Lung (tissue), 17 donors: ENCODE measurements at places on chromosomes 7 and 10.

DNA sequence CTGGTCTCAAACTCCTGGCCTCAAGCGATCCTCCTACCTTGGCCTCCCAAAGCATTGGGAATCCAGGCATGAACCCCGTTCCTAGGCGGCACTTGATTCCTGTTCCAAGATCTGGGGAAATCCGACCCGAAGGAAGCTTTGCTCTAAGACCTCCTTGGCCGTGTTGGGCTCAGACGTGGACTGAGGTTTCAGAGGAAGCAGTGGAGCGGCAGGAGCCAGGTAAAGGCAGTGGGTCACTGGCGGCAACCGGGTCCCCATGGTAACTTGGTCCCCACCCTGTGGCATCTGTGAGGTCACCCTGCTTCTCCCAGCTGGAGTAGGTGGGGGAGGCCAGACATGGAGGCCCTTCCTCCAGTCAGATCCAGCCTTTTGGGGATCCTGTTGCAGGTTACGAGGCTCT lies at the start of gene TMEM270:
Gene TMEM270 (plus strand): TSS at position 301 of the 400 bp plus-strand sequence. CDS start 36 bp downstream, at position 337.
- no peak within 1 kb of the TSS for H3K27ac ChIP-seq
- H3K4me1 ChIP-seq, result no peaks in the 10 kb centered on the region
- no peak within 1 kb of the TSS for H3K4me3 ChIP-seq
- H3K36me3 ChIP-seq, result no peaks in the 10 kb centered on the region
- DNase-seq, result no peak

GRCh38 chr10:113278221-113278620 lies 274.6 kb upstream of the HABP2 start:
- DNase-seq, result no peak
- H3K27ac ChIP-seq, result no peak overlapping the region
- no peaks in the 10 kb centered on the region for H3K27me3 ChIP-seq
- no peak overlapping the region for H3K4me3 ChIP-seq
- H3K36me3 ChIP-seq, result no peaks in the 10 kb centered on the region
- peaks cover 13% of the 10 kb centered on the region for H3K4me1 ChIP-seq

- H3K27me3 ChIP-seq, result no peaks in the 10 kb centered on the region
- H3K4me1 ChIP-seq, result peaks cover under 1% of the 10 kb centered on the region
- H3K4me3 ChIP-seq, result no peak overlapping the region
- H3K36me3 ChIP-seq, result no peaks in the 10 kb centered on the region
- no peak for DNase-seq
Measured at GRCh38 chr10:23075672-23076071, 19.7 kb upstream of the MSRB2 start.

DNA sequence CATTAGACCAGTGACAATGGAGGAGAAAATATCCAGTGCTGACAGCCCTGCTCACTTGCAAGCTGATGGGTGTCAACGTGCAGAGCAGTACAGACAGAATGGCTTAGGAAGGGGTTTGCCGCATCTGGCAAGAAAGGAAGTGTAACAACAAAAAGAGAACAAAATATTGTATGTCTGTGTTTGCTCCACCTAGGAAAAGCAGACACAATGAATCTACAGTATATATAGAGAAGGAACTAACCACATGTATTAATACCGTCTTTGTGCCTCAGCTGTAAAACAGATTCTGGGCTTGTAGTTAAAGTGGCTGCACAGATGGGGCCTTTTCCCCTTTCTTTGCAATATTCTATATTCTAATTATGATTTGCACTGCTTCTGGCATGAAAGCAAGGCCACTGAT lies 281.1 kb upstream of the MEOX2 start:
- no peaks in the 10 kb centered on the region for H3K36me3 ChIP-seq
- no peak for DNase-seq
- H3K27me3 ChIP-seq, result no peaks in the 10 kb centered on the region

DNA sequence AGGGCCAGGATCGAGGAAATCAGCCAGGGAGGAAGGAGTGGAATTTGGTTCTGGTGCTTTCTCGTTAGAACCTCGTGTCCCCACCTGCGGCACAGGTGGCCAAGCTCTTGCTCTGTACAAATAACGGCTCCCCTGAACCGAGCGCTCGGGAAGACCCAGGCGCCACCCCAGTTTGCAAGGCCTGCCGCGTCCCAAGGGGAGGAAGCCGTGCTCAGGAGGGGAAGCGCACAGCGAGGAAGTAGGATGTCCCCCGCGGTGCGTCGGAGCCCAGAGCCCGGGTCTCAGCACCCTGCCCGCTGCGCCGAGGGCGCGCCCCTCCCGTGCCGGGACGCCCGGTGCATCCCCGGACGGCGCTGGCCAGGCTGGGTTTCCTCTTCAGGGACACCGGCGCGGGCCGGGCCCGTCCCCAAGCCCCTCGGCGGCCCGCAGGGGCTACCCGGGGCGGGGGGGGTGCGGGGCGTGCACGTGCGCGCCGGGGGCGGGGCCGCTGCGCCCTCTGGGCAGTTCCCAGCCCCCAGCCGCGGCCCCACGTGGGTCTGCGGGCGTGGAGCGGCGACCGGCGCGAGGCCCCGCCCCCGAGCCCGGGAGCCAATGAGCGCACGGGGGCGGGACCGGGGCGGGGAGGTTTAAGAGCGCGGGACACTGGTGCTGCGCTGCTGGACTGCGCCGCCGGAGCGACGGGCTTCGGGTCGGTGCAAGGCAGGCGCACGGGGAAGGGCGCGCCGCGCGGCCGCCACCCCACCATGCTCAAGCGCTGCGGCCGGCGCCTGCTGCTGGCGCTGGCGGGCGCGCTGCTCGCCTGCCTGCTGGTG lies at the start of gene LFNG:
Gene LFNG (plus strand): TSS at position 656 of the 812 bp plus-strand sequence. CDS start 88 bp downstream, at position 744.
- H3K36me3 ChIP-seq, result no peaks in the 10 kb centered on the region
- DNase-seq, result peak; percentile 86
- no peak within 1 kb of the TSS for H3K27ac ChIP-seq
- peak within 1 kb of the TSS; percentile 52 for H3K4me3 ChIP-seq

- no peaks in the 10 kb centered on the region for H3K27me3 ChIP-seq
- H3K27ac ChIP-seq, result peak overlapping the region; percentile 92
- no peaks in the 10 kb centered on the region for H3K36me3 ChIP-seq
- peak overlapping the region; percentile 57 for H3K4me3 ChIP-seq
- H3K4me1 ChIP-seq, result no peaks in the 10 kb centered on the region
Measured at GRCh38 chr7:135147341-135147898, 452 bp upstream of the TMEM140 start.

DNA sequence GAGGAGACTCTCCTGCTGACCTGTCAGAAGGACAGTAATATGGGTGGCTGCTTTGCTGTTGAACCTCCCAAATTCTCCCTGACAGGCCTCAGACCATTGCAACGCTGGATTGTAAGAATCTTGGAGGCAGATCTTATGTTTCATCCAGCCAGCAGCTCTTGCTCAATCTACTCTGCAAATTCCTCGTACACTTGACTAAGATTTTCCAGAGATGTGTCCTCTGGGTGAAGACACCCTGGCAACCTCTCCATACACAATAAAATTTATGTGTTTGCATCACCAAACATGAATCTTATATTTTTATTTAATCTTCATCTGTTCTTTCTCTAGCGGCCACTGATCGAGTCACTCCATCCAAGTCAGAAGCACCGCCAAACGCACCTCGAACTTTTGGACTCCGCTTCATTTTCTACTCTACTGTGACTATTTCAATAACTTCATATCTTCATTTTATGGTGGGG lies 623.1 kb downstream of the ACTR3B start:
- no peaks in the 10 kb centered on the region for H3K36me3 ChIP-seq
- no peaks in the 10 kb centered on the region for H3K4me1 ChIP-seq
- no peaks in the 10 kb centered on the region for H3K27me3 ChIP-seq
- H3K27ac ChIP-seq, result no peak overlapping the region

DNA sequence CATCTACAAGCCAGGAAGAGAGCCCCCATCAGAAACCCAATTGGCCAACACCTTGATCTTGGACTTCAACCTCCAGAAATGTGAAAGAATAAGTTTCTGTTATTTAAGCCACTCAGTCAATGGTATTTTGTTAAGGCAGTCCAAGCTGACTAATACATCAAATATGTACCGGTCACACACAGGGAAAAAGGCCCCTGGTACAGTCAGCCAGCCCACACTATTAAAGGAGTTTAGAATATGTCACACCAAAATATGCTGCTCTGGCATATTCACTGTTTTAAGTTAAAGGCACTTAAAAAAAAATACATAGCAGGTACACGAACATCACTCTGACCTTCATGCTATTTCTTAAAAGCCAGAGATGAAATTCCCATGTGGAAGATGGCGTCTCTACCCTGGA lies 15.2 kb upstream of the CDCA7L start:
- DNase-seq, result no peak
- H3K27ac ChIP-seq, result no peak overlapping the region
- no peak overlapping the region for H3K4me3 ChIP-seq
- no peaks in the 10 kb centered on the region for H3K36me3 ChIP-seq
- H3K4me1 ChIP-seq, result no peaks in the 10 kb centered on the region

DNA sequence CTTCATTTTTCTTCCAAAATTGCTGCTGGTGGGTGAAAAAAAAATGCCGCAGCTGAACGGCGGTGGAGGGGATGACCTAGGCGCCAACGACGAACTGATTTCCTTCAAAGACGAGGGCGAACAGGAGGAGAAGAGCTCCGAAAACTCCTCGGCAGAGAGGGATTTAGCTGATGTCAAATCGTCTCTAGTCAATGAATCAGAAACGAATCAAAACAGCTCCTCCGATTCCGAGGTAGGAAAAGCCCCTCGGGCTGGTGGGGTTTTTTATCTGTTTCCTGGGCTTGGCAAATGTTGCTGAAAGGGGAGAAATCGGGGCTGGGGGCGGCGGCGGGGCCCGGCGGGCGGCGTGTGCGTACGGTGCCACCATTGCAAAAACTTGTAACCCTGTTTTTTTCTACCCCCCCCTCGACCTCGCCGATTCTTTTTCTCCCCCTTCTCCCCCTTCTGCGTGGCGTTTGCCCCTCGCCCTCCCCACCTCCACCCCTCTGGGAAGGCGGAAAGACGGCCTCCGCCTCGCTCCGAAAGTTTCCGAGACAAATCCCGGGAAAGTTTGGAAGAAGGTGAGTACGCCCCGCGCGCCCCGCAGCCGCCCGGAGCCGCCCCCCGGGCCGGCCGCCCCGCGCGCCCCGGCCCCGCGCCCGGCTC lies 789 bp downstream of the TCF7L2 start:
- H3K4me1 ChIP-seq, result peaks cover 28% of the 10 kb centered on the region
- H3K27ac ChIP-seq, result peak overlapping the region; percentile 91
- peak overlapping the region; percentile 88 for H3K4me3 ChIP-seq
- H3K27me3 ChIP-seq, result no peaks in the 10 kb centered on the region
- peak; percentile 52 for DNase-seq

- H3K36me3 ChIP-seq, result no peaks in the 10 kb centered on the region
- H3K27ac ChIP-seq, result no peak overlapping the region
- H3K4me1 ChIP-seq, result peaks cover 4% of the 10 kb centered on the region
- no peaks in the 10 kb centered on the region for H3K27me3 ChIP-seq
Measured at GRCh38 chr10:17212802-17213221, 11.3 kb upstream of the TRDMT1 start.
